ENCODE measurements at places on chromosomes 7 and 10.

DNA sequence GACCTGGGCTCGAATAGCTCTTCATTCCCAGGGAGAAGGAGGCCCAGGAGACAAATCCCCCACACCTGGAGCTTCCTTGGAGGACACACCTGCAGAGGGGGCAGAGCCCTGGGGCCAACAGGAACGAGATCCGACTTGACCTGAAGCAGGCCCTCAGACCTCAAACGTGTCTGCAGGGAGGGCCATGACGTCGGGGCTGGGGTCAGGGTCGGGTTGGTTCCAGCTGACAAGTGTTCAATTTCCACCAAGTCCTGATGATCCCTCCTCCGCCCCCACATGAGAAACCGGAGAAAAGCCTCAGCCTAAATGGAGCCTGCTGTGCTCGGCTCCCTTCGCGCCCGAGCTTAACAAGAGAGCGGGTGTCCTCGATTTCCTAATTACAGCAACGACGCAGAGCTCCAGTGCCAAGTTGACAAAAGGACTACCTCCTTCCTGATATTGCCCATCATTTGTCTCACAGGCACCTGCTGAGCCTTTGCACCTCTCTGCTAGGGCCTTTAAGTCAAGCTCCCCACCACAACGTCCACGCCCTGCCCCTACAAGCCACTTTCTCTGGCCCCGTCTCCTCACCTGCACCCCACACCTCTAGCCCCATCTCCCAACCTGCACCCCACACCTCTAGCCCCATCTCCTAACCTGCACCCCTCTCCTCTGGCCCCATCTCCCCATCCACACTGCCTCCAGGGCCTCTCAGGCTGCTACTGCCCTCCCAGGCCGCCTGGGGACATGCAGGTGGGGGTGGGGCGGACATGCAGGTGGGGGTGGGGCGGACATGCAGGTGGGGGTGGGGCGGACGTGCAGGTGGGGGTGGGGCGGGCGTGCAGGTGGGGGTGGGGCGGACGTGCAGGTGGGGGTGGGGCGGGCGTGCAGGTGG lies 519.4 kb downstream of the GLRX3 start:
- no peak for DNase-seq

DNA sequence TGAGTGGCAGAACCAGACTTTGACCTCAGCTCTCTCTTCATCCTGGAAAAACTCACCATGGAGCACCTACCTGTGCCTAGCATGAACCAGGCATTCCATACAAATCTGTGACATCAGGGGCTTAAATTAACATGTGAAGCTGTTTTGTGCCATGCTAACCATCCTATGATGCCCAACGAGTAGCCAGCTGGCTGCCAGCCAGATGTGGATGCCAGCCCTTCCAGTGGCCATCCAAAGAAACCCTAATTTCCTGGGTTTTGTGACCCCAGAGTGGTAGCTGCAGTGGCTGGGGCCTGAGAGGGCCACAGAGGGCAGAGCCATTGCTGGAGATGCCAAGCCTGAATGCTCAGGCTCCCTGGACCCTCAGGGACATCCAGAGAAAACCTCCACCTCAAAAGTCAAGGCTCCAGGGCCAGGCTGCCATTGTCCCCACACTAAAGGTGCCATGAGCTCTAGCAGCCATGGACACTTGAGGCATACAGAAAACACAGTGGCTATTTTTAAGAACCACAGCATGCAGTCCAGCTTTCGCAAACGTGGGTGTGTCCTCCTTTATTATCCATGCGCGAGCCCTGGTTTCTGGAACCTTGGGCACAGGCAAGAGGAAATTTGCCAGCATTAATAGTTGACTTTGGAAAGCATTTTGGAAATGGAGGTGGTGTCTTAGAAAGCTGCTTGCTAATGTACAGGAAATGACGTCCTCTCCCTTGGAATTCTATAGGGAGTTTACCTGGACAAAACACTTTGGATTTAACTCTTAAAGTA lies 6.0 kb downstream of the CPXM2 start:
- DNase-seq = no peak

- DNase-seq = no peak
These were observed 500.1 kb downstream of the RPS24 start for GRCh38 chr10:78533776-78534175.

DNA sequence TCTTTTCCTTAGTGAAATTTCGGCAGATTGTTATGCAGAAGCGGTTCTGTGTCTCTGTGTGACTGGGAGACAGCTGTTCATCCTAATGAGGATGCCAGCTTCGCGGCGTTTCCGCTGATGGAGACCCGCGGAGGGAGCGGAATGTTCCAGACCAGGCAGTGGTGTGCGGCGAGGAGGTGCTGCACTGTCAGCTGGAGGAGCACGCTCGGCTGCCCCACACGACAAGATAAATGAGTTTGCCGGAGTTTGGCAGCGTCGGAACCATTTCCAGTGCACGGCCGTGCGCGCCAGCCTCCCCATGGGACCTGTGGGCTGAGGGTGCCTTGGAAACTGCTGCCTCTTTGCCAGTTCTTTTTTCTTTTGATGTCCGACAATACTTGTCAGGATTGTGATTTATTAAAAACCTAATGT lies 64.6 kb downstream of the WDR37 start:
- no peak for DNase-seq

GRCh38 chr7:16345979-16346958 lies 75.1 kb downstream of the CRPPA start:
- DNase-seq = no peak

GRCh38 chr7:33411020-33411419 lies 281.7 kb downstream of the BBS9 start:
- no peak for DNase-seq

GRCh38 chr10:75403144-75403938 lies 1.8 kb upstream of the ZNF503 start:
- peak; percentile 24 for DNase-seq

- DNase-seq = no peak
These were observed 33.5 kb downstream of the FIGNL1 start for GRCh38 chr7:50416527-50417182.

- DNase-seq = peak; percentile 83
These were observed 49.7 kb downstream of the UNC5B start for GRCh38 chr10:71262027-71262426.

- DNase-seq = no peak
These were observed 73.0 kb downstream of the UBE3C start for GRCh38 chr7:157211690-157212089.

- DNase-seq = no peak
These were observed 24.9 kb upstream of the STK17A start for GRCh38 chr7:43557831-43558495.

DNA sequence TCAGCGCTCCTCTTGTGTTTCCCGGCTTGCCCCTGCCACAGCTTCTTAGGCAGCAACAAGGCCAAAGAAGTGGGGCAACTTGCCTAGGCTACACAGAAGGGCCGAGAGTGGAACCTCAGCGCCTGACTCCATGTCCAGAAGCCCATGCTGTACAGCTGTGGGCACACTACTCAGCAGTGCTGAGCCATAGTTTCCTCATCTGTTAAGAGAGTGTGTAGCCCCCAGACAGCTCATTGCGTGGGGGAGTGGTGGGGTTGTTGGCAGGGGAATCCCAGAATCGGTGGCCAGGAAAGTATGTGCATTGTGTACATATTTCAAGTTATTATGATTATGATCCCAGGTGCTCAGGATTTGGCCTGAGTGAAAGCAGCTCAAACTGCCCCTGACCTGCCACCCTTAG lies 96.2 kb downstream of the CDH23 start:
- no peak for DNase-seq

- DNase-seq = no peak
These were observed 189.6 kb downstream of the DNAJC1 start for GRCh38 chr10:21813946-21814345.

DNA sequence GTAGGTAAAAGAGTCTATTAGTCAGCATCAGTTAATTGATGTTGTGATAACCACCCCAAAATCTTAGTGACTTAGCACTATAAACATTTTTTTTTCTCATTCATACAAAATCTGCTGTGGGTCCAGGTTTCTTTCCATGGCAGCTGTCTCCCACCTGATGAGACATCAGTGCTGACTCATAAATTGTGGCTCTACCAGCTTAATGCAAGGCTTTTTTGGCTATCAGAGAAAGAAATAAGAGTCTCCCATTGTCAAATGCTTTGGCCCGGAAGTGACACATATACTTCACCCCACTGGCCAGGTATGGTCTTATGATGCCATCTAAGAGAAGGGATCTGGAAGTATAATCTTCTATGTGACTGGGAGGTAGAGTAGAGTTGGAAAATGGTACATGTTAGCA lies 14.5 kb downstream of the DNAJB9 start:
- DNase-seq = no peak

DNA sequence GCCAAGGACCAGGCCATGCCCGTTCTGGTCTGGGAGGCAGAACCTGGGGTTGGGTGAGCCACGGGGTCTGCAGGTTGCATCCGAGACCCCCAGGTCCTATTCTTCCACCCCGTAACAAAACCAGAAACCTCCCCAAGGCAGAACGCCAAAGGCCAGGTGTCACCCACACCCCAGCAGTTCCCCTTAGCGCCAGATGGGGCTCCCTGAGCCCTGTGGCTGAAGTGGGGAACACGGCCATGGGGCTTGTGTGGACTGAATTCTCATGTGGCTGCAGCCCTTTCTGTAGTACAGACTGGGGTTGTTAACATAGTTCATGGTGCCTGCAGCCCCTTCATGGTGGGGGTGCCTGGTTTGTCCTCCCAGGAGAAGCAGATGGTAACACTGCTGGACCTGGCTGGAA lies 10.2 kb downstream of the BRI3 start:
- DNase-seq = no peak

- no peak for DNase-seq
These were observed 128.5 kb downstream of the ANKRD7 start for GRCh38 chr7:118352867-118353453.

DNA sequence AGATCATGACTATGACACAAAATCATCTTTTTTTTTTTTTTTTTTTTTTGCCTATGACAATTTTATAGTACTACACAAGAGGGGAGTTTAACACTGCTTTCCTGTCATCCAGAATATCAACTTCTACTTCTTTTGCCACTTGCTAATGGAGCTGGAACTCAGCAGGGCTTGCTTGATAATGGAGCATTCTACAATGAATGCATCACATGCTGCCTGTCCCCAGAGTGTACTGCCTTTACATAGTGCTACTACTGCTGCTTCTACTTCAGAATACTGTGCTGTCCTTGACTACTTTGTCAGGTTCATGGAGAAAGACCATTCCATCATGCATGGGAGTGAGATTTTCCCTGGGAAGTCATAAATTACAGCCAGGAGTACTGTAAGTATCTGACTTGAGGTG lies 338.6 kb upstream of the SEMA3A start:
- no peak for DNase-seq

DNA sequence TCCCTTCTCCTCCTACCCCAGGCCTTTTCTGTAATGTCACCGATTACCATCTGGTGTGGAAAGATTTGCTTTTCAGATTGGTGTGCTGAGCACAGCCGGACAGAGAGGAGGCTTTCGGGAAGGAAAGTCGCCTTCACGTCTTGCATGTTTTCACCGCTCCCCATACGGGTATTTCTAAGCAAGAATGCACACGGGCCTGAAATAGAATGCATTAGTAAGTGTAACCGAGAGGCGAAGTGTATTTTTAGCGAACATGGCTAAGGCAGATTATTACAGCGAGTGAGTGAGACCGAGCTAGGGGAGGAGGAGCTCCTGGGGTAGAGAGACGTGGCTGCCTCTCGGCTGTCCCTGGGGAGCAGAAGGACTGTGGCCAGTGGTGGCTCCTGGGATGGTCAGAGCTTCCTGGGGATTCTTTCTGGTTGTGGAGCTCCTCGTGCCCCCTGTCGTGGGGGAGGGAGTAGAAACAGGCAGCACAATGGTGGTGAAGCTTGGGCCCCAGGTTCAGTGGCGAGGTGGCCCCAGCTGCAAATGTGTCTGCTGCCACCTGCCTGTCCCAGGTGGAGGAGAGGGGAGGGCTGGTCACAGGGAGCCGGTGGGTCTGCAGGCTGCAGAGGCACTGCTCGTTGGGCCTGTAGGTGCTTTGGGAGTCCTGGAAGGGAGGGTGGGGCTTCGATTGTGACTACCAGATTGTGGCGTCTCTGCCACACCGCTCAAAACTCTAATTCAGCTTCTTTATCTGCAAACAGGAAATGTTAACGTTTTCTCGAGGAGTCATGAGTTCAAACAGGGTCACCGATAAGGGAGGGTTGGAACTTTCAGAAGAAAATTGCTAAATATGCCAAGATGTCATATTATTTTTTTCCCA lies 135.8 kb downstream of the CAMK1D start:
- DNase-seq = no peak

DNA sequence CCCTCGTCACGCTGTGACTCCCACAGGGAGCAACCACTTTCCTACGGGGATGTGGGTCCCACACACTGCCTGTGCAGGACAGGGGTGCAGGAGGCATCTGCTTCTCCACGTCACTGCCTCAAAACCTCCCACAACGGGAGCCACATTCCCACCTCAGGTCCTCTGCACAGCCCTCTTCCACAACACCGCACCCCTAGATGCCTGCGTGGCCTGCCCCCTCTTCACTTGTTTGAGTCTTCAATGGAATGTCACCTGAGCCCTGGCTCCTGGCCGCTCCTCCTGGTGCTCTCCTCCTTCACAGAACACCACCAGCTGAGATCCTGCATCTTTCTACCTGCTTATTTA lies 73.6 kb downstream of the MAD1L1 start:
- no peak for DNase-seq

DNA sequence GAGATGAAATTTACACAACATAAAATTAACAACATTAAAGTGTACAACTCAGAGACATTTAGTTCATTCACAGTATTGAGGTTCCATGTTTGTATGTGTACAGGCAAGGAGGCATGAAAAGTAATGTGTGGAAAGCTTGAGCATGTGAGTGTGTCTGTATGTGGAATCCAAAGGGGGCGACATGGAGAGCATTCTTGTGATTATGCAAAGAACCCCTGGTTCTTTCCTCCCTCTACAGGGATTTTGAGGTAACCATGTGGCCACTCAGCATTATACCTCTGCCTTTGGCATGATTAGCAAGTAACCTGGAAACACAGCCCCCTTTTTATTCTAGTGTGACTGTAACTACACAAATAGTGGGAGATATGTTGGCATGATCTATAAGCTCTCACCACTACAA lies 21.0 kb downstream of the OR2F1 start:
- DNase-seq = no peak

DNA sequence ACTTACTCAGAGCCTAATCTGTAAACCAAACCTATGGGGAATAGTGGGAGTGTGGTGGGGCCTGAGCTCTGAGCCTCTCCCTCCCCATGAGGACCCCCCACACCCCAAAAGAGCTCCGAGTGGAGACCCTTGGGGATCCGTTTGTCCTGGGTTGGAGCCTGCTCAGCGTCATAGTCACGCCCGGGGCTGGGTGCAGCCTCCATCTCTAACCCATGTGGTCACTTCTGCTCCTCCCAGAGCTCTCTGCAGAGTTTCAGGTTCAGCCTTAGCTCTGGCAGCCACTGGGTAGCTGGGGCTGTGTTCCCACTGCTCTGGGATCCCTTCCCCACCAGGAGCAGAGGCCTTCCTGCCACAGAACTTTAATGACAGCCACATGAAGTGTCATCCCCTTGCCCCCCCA lies 25.9 kb downstream of the PFKFB3 start:
- DNase-seq = no peak

DNA sequence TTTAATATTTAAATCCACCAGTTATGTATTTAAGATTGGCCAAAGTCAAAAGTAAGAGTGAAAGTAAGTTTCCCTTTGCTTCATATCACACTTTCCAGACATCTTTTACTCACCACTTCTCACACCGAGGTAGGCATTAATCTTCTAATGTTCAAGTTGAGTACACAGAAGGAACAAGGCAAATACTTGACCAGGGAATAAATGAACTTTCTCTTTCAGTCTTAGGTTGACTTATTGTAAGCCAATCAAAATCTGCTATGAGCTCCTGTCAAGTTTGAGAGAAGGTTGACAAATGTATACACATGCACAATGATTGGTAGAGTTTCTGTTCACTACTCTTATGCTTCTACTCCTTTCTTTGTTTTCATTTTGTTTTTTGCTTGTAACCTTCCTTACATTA lies 842.5 kb downstream of the REEP3 start:
- DNase-seq = no peak

All from NCI-H1105 (cell line).